ENCODE measurements at places on chromosomes 11 and 22.

DNA sequence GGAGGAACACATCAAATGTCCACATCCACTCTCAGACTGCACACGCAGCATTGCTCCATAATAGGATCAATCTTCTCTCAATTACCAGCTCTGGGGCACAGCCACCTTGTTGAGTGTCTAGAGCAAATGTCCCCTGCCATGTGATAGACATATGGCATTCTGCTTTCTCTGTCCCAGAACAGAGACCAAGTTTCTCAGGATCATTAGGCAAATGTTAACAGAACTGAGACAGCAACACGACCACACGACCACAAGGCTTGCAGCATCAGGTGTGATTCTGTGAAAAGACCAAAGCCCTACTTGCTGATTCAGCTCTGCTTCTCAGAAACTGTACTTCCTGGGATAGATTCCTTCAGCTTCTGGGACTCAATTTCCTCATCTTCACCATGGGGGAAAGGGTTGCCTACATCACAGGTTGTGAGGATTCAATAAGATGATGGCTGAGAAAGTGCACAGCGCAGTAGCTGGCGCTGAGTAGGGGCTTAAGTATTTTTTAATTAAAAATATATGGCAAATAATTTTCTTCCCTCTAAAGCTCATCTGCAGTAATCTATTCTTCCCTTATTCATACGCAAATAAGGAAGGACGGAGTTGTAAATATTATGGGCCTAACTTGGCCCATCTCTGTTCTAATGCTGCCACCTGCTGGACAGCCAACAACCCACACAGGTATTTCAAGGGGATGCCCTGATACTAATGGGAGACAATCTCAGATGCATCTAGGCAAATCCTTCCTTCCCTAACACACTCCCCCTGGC lies 54.3 kb upstream of the USP47 start:
- DNase-seq: no peak

DNA sequence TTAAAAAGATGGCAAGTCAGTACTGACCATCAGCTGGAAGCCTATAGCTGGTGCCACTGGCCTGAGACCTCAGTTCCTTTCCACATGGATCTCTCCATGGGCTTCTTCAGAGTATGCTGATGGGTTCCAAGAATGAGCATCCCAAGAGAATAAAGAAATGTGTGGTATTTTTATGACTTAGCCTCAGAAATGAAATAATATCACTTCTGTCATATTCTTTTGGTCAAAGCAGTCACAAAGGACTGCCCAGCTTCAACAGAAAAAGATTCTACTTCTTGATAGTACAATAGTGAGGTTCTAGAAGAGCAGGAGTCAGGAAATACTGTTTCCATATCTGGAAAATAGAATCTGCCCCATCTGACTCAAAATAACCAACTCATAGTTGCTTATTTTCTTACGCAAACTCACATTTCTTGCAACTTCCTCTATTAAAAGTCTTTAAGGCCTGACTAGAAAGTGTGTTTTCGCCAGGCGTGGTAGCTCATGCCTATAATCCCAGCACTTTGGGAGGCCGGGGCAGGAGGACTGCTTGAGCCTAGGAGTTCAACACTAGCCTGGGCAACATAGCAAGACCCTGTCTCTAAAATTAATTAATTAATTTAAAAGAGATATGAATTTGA lies 116.9 kb downstream of the SIK3 start:
- DNase-seq: no peak

GRCh38 chr22:43743131-43743530 lies 69.0 kb downstream of the EFCAB6 start:
- DNase-seq: no peak

GRCh38 chr22:30224161-30224857 lies 22.2 kb downstream of the LIF start:
- DNase-seq: no peak

DNA sequence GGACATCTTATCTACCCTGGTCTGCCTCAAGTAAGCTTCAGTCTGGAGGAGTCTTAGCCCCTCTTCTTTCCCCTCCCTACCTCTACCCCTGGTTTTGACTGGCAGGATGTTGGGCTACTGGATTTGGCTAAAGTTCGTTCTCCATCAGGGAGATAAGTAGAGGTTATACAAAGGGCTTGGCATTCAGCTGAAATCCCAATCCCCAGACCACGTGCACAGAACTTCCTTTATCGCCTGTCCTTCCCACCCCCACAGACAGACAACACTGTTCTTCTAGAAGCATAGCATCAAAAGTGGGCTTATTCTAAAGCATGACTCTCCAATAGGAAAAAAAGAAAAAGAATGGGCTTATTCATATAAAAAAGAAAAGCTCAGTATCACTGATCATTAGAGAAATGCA lies 7.8 kb downstream of the PRG3 start:
- no peak for DNase-seq

- DNase-seq: no peak
These were observed 45.3 kb downstream of the MED15 start for GRCh38 chr22:20552443-20553401.

GRCh38 chr11:3153291-3153861 lies 11.7 kb downstream of the OSBPL5 start:
- no peak for DNase-seq

DNA sequence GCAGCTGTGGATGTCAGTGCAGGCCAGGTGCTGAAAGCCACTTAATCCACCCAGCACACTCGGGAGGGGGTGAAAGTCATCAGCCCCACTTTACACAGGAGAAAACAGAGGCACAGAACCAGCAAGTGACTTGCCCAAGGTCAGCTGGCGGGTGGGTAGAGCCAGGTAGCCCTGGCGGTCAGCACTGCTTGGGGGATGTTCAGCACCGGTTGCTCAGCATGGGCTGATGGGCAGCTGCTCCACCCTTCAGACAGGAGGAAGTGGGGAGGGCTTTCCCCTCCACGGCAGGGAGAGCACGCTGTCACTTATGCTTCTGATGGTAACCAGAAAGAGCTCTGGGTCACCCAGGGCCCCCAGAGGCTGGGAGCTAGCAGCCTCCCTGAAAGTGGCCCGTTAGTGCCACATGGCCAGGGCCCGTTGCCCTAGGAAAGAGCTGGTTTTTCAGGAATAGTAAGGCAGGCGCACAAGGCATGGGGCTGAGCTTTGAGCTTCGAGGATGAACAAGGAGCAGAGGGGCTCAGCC lies 417.9 kb downstream of the CTTN start:
- DNase-seq: peak; percentile 13

- no peak for DNase-seq
These were observed 605 bp upstream of the COPB1 start for GRCh38 chr11:14500181-14500651.

GRCh38 chr22:50276143-50276542 lies 6.0 kb upstream of the MAPK11 start:
- no peak for DNase-seq

- DNase-seq: no peak
These were observed 216.1 kb upstream of the NTM start for GRCh38 chr11:131154351-131154750.

DNA sequence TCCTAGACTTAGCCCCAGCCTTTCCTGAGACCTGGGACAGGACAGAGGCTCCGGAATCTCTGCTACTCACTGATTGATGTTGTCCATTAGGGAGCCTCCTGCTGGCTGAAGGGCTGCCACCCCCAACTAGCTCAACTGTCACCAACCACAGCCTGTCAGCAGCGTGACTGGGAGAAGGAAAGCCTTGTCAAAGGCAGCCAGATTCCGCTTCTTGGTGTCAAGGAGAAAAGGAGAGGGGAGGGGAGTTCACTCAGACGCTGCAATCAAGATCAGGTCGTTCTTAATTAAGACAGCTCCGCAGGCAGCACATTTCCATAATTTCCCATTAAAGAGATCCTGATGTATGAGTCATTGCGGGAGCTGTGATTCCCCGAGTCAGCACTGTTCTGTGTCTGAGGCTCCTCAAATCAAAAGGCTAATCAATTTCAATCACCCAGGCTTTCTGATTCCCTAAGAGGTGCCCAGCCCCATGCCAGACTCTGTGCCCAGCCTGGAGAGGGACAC lies 152.8 kb upstream of the ZBED5 start:
- DNase-seq: no peak

GRCh38 chr22:17924735-17925364 lies 99.5 kb downstream of the MICAL3 start:
- DNase-seq: no peak

GRCh38 chr11:21933095-21933494 lies 259.8 kb upstream of the ANO5 start:
- DNase-seq: no peak

DNA sequence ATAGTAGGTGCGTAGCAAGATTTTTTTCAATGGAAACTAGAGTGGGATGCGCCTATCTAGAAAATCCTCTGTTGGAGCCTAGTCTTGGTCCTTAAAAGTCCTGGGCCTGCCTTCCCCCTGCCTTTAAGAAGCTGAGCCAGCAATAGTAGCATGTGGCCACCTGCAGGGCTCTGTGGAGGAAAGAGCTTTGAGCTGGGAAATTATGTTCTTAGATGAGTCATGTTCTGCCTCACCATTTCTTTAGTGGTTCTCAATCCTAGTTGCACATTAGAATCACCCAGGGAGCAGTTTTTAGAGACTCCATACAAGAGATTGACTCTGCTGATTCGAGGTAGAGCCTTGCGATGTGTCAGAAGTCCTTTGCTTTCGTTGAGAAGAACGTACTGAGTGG lies 133.5 kb downstream of the COMMD9 start:
- DNase-seq: no peak

GRCh38 chr11:73359341-73359740 lies 16.9 kb upstream of the RELT start:
- no peak for DNase-seq

DNA sequence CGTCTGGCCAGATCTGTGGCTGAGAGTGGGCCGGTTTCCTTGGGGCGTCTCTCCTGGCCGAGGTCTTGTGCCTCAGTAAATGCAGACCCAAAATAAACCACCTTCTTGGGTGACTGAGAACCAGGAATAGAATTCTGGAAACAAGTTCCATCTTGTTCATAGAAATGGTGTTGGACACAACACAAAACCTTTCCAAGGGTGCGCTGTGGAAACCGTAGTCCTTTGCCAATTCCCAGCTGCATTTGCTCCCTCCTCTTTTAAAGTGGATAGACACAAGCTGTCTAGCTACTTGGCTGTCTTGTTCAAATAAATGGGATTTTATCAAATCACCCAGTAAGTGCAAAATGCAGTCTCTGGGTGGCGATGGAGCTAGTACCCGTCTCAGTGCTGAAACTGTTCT lies 300.2 kb downstream of the SHANK2 start:
- DNase-seq: no peak

DNA sequence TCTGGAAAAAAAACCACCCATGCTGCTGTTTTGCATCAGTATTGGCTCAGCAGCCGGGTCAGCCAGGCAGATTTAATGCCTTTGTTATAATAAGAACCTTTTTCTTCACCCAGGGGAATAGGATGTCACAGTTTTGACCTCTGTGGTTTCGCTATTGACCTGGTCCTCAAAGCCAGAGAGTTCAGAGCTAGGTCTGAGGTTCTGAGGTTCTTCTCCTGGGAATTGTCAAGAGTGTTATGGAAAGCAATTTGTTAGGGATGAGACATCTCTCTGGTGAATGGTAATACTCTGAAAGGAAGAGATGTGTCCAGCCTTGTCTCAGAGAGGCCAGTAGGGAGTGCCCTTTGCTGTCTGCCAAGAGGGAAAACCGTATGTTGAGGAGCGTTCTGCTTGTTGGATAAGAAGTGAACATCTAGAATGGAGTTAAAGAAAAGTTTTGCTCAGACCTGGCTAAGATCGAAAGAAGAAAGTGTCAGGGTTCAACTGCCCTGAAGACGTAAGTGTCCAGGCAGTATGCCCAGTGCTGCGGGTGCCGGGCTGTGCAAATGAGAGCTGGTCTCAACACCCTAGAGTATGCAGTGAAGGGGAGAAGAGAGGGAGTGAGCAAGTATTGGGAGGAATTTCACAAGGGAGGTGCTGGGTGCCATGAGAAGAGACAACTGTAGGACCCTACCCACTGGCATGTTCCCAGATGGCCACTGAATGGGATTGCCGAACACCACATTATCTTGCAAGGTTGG lies 150.9 kb upstream of the TTC12 start:
- DNase-seq: no peak

DNA sequence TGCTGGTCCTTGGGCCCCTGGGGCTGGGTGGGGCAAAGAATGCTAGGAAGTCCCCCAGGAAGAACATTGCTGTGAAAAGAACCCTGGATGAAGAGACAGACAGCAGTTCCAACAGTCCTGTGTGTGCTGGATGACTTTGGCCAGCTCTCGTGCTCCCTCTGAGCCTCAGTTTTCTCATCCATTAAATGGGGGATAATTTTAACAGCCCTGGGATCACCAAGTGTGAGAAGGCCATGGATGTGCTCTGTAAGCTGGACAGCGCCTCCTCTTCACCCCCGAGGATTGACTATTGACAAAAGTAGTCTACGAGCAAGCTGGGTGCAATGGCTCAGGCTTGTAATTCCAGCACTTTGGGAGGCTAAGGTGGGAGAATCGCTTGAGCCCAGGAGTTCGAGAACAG lies 2.5 kb downstream of the LARGE2 start:
- DNase-seq: no peak

DNA sequence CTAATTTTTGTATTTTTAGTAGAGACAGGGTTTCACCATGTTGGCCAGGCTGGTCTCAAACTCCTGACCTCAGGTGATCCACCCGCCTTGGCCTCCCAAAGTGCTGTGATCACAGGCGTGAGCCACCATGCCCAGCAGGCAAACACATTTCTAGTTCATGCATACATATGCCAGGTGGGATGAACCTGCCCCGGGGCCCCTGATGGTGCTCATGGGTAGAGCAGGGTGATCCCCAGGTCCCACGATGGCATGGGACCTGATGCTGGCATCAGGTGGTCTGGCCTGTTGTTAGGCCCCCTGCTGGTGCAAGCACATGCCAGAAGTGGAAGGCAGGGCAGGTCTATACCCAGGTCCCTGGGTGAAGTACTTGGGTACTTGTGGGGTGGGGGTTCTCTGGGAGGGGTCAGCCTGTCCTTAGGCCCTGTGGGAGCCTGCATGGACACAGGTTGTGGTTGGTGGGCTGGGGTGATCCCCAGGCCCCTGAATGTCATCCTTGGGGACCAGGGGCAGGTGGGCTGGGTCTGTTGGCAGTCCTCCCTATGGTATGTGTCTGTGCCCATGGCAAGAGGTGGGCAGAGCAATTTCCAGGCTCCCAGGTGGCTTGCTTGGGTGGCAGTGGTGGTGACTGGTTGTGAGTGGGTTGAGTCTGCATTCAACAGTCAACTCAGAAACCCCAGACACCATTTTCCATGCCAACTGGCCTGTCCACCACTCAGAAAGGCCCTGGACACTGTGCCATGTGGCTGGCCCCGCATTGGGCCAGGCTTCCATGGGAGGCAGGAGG lies 9.6 kb upstream of the RGL4 start:
- DNase-seq: no peak

DNA sequence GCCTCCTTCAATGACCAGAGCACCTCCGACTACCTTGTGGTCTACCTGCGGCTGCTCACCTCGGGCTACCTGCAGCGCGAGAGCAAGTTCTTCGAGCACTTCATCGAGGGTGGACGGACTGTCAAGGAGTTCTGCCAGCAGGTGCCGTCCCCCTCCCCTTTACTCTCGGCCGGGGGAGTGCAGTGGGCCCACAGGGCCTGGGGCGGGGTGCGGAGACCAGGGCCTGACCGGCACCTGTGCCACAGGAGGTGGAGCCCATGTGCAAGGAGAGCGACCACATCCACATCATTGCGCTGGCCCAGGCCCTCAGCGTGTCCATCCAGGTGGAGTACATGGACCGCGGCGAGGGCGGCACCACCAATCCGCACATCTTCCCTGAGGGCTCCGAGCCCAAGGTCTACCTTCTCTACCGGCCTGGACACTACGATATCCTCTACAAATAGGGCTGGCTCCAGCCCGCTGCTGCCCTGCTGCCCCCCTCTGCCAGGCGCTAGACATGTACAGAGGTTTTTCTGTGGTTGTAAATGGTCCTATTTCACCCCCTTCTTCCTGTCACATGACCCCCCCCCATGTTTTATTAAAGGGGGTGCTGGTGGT lies 11.0 kb downstream of the OTUB1 start:
- no peak for DNase-seq

Measured in NCI-H510A (cell line).